ENCODE measurements at places on chromosomes 11 and 22. TPM values are rescaled to one million over a fixed set of nuclear protein-coding genes. Genes with fewer than 3 reads are reported as not detected.

The DCDC1 gene
- not detected for polyA plus RNA-seq

The OR52A1 gene
- polyA plus RNA-seq = not detected

GRCh38 chr22:20028855-20029549, 8.1 kb downstream of the TANGO2 start:
- DNase-seq = no peak

GRCh38 chr11:120854988-120855387, 168.9 kb upstream of the TBCEL start:
- no peak for DNase-seq

- no peak for DNase-seq
Measured at GRCh38 chr11:14190992-14191778, 167.8 kb downstream of the RRAS2 start.

The TSGA10IP gene
- not detected for polyA plus RNA-seq

The OR51D1 gene
- polyA plus RNA-seq = not detected

GRCh38 chr22:35521358-35522224, 19.0 kb upstream of the RASD2 start:
- no peak for DNase-seq

DNA sequence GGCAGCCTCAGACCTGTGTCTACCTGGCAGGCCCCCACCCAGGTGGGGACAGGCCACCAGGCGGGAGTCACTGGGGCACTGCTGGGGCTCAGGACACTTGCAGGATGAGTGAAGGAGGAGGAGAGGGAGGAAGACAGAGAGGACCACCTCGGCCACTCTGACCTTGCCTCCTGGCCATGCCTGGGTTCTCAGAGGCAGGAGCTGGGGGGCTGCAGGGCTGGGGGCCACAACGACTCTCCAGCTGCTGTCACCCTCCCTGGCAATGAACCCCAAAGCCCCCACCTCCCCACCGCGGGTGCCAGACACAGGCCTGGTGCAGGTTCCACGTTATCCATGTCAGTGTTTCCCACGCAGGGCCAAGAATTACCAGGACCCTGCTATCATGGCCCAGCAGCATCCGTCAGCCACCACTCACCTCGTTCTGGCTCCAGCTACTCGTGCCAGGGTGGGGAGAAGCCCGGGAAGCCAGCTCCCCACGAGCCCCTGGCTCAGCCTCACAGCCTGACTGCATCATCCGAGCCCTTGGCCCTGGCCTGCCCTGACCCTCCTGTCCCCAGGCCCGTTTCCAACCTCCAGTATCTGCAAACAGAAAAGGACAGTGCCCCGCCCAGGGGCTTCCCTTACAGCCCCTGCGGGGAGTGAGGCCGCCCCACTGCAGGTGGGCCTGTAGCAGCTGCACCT, 62.4 kb downstream of the BRD1 start:
- no peak for DNase-seq

GRCh38 chr11:23569134-23569533, 708.9 kb upstream of the CCDC179 start:
- DNase-seq = no peak

DNA sequence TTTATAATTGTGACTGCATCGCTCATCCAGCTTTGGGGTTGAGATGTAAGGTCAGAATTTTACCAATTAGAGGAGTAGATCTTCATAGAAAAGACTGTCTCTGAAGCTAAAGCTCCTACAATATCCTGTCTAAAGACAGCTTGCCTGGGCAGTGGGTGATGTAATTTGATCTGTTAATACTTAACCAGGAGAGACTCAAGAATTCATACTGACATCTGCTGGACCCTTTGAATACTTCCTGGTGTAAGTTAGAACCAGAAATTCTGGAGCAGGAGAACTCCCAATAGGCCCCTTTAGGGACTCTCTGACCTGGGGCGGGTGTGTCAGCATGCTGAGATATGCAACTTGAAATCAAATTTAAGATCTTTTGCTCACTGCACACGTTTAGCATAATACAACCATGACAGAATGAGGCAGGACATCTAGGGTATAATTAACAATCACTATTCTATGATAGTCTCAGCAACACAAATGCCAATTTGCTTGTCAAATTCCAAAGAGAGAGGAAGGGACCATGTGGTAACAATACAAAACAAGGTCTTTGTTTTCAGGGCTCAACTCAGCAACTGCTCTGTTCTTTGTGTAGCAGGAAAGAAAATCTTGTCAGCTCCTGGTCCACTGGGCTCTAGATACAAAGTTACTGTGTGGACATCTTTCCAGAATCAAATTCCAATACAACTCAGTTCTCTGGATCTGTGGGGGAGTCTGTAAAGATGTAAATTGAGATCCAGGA, 143.9 kb downstream of the INSC start:
- DNase-seq = no peak

DNA sequence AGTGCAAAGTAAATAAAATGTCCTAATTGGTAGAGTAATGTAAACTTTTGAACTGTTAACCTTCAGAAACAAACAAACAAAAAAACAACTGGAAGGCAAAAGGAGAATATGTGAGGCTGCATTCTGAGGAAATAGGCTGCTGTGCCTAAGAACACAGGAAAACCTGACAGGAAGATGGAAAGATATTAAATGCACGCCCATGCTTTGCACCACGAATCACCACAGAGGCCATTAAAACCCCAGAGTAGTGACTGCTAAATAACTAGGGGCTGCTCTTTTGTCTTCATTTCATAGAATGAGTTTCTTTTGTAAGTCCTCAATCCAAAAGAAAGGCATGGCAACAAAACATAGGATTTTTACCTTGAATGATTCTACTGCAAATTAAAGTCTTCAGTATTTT, 436.0 kb downstream of the RAB38 start:
- no peak for DNase-seq

GRCh38 chr11:69923196-69923595, 104.0 kb upstream of the FGF3 start:
- no peak for DNase-seq

DNA sequence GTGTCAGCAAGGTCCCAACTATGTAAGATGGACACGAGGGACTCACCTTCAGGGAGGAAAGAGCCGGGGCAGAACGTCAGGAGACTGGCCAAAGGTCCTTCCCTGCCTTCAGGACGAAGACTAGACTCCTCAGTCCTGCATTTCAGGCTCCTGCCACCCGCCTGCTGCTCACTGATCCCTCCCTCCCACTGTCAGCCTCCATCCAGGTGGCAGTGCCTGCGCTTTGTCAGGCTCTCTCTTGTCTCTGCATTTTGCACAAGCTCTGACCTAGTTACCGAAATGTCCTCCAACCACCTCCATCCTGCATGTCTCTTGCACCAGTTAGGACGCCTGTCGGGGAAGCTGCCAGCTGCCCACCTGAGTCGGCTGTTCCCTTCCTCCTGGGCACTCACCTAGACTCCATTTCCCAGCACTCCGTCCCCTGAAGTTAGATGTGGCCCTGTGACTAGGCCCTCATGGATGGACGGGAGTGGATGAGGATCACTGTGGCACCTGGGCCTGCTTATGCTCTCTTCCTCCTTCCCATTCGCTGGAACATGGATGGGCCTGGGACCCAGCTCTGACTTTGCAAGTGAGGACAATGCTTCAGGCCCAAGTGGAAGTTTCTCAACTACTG, 8.0 kb downstream of the B3GNT6 start:
- DNase-seq = no peak

DNA sequence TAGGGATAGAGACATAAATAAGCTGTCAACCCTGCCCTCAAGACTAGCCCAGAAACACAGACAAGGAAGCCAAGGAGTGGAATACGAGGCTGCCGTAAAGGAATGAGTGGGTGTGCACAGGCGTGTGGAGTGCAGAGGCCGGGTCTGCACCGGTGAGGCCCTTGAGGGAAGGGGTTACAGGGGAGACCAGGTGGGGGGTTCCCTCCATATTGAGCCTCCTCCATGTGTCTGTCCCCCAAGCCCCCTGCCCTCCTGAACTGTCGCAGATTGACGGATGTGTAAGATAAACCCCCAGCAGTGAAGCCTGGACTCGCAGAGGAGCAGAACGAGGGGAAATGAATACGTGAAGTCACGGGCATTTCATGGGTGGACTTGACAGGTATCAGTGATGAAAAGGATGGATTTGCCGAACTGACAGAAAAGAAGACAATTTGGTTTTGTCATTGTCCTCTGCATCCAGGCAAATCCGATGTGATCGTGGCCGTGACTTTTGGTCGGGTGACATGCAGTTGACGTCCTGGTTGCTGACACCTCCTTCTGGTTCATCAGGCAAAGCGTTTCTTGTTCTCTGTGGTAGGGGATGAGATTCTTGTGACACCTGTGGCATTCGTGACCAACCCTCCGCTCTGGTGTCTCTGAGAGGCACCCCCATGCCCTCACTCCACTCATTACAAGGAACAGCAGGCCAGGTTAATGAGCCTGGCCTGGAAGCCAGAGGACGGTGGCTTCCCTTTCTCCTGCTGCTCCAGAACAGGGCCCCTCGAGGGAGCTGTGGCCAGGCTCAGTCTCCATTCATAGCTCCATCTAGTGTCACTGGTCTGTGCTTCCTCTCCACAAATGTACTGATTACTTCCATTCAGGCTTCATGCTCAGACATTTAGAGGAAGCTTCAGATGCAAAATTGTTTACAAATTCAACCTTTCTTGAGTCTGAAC, 223.1 kb upstream of the B3GAT1 start:
- no peak for DNase-seq

DNA sequence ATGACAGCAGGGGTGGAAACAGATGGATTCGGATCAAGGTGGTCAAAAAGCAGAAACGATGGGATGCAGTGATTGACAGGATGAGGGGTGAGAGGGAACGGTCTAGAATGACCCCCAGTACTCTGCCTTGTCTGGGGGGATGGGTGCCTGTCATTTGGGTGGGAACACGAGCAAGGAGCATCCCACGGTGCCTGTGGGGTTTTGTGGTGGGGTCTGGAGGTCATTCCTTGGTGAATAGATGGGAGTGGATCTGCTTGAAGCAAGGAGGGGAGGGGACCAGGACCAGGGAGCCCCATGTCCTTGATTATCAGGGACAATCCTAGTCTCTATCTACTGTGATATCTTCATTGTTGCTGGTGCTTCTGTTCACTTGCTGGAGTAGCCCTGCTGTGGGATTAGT, 8.1 kb upstream of the CERK start:
- DNase-seq = no peak

DNA sequence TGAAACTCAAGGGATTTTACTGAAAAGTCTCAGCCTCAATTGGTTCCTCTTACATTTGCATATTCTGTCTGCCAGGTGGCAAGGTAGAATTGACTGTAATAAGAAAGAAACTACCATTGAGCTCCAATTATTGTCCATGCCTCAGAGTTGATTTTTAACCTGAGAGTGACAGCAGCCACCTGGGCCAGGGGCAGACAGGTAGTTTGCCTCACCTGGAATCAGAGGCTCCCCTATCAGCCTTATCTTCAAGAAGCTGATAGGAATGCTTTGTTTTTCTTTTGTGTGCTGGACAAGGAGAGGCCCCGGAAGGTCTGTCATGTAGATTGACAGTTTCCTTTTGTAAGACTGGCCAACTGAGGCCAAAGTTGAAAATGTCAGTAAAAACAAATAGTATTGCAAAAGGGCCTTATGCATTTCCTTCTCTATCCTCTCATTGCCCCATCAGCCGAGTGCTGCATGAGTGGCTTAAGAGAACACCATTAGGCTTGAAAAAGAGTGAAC, 34.1 kb downstream of the CD44 start:
- DNase-seq = peak; percentile 35
